ENCODE measurements at places on chromosomes 13 and 19. TPM values are rescaled to one million over a fixed set of nuclear protein-coding genes. Genes with fewer than 3 reads are reported as not detected.

The SLC25A41 gene
- not detected for total RNA-seq

The KLC3 gene
- total RNA-seq: not detected

The ANKLE1 gene
- total RNA-seq: not detected

The NANOS3 gene
- not detected for total RNA-seq

The FXYD1 gene
- total RNA-seq: 65.8 TPM

The MTUS2 gene
- total RNA-seq: 26.4 TPM

The SLITRK5 gene
- 0.56 TPM for total RNA-seq

DNA sequence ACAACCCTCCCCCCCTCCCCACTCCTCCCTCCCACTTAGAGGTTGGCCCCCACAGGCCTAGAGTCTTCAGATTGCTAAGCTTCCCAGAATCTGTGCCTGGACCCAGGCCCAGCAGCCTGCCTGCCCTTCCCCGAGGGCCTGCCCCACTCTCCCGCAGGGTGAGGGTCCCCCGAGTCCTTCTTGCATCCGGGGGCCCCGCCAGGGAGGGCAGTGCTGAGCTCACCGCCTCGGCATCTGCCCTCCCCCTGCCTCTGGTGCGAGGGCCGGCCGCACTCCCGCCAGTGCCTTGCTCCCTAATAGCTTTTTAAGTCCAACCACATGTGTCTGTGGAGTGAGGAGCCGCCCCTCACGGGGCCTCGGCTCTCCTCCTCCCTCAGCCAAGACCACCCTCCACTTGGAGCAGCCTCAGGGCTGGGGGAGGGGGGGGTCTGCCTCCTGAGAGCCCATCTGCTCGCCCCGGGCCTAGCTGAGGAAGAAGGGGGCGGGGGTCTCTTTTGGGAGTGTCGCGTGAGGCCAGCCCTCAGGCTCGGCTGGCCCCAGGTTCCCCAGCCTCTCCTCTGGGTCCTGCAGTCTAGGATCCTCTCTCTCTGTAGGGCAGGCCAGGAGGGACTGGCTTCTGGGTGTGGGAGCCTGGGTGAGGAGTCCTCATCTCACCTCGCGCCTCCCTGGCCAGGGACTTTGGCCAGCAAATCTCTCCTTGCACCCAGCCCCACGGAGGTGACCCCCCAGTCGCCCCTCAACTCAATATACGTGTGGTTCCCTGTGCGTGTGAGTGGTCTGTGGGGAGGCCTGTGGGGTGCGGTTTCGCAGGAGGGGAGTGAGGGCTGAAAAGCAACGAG is 47.2 kb downstream of the LYL1 start:
- peak; percentile 55 for DNase-seq

DNA sequence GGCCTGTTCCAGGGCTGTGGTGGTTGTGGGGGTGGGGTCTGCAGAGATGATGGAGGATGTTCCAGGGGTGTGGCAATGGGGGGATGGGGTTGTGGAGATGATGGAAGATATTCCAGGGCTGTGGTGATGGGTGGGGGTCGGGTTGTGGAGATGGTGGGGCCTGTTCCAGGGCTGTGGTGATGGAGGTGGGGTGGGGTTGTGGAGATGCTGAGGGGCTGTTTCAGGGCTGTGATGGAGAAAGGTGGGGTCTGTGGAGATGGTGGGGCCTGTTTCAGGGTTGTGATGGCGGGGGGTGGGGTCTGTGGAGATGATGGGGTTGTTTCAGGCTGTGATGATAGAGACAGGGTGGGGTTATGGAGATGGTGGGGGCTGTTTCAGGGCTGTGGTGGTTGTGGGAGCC is 62.0 kb downstream of the TEX29 start:
- no peak for DNase-seq

DNA sequence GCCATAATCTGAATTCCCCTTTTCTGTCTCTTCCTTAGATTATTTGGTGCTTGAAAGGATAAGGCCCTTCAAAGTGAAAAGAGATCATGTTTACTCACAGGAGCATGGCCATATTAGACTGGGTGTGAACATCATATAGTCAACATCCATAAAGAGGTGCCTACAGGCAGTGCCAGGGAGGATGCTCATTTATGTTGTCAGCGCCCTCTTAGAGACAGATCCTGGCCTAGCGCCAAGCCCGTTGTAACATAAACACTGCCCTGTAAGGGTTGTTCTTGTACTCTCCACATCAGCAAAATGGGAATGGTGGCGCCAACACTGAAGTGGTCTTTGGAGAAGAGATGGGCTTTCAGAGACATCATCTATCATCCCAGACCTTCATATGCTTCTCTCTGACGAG is 16.1 kb downstream of the PCDH8 start:
- DNase-seq: no peak

GRCh38 chr13:97220151-97220900 is 1.8 kb upstream of the MBNL2 start:
- no peak for DNase-seq

DNA sequence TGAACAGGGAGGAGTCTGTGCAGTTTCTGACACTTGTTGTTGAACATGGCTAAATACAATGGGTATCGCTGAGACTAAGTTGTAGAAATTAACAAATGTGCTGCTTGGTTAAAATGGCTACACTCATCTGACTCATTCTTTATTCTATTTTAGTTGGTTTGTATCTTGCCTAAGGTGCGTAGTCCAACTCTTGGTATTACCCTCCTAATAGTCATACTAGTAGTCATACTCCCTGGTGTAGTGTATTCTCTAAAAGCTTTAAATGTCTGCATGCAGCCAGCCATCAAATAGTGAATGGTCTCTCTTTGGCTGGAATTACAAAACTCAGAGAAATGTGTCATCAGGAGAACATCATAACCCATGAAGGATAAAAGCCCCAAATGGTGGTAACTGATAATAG is 16.1 kb downstream of the CEACAM6 start:
- no peak for DNase-seq

DNA sequence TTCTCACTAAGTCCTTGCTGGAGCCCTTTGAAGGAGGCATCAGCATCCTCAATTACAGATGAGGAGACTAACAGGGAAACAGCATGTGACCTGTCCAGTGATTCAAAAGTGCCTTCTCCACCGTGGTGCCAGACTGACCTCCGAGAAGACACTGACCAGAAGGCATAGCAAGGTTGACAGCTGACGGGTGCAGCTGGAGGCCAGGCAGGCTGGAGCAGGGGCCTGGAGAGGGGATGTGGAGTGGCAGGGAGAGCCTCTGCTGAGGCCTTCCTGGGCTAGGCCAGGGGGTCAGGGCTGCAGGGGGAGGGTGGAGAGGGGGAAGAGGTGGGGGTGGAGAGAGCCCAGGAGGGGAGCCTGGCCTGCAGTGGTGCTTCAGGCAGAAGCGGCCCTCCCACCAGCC is 66.3 kb downstream of the KCTD15 start:
- DNase-seq: no peak

GRCh38 chr13:50910485-50910805 is 854 bp downstream of the RNASEH2B start:
- DNase-seq: no peak

GRCh38 chr13:94218537-94218936 is 260.9 kb downstream of the DCT start:
- DNase-seq: no peak

GRCh38 chr19:23310729-23311211 is 60.6 kb upstream of the ZNF724 start:
- DNase-seq: no peak

DNA sequence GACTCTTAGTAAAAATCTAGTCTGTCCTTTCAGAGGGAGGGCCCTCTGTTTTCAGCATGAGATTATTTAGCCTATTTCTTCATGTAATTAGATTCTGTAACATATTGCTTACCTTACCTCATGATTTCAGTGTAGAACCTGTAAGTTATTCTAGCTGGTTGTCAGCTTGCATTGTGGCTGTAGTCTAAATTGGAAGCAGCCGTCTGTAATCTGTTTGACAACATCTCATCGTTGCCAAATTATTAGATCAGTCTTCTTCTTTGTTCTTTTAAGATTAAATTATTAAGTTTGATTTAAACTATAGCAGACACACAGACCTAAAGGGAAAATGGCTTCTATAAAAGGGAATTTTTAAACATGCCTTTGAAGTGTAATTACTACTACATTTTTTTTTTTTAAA is 34.8 kb downstream of the SLAIN1 start:
- no peak for DNase-seq

- no peak for DNase-seq
These were observed 35.4 kb upstream of the MAP3K10 start for GRCh38 chr19:40155749-40156265.

GRCh38 chr13:74562381-74562780 is 428.2 kb upstream of the KLF12 start:
- no peak for DNase-seq

- DNase-seq: no peak
These were observed 14.0 kb upstream of the CRTC1 start for GRCh38 chr19:18669524-18669817.

DNA sequence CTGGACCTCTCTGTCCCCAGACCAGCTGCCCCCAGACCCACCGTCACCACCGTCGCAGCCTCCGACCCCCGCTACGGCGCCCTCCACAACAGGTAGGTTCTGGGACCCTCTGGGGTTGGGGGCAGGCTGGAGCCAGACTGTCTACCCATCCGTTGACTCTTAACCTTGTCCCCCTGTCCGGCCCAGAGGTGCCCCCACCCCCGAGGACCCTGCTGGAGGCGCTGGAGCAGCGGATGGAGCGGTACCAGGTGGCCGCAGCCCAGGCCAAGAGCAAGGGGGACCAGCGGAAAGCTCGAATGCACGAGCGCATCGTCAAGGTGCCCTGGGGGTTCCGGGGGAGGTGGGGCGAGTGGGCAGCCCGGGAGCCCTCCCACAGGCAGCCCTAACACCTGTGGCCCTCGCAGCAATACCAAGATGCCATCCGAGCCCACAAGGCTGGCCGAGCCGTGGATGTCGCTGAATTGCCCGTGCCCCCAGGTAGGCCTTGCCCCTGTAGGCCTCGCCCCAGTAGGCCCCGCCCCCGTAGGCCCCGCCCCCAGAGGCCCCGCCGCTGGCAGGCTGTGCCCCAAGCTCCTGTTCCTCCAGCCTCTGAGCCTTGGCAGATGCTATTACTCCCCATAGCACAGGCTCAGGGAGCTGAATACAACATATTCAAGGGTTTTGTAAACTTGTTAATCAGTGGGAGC is 12.9 kb downstream of the CC2D1A start:
- DNase-seq: no peak

GRCh38 chr19:19403373-19403901 is 2.0 kb upstream of the GATAD2A start:
- DNase-seq: no peak

DNA sequence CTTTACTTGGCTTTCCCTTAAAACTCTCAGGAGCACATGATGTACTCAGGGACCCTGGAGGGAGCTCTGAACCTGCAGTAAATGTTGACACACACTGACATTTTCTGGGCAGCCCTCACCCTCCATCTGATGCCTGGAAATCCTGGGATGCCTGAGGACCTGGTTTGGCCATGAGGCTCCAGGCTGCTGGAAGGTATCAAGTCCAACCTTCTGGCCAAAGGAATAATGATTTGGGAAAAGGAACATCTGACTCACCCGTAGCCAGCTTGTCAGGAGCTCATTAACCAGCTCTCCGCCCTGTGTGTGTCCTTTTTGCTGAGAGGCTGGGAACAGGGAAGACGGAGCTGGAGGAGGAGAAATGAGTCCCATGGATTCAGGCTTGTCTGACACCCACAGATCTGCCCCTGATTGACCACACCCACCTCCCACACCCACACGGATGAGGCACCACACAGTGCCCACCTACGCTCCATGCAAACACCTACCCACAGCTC is 10.3 kb downstream of the ZNF558 start:
- no peak for DNase-seq

Data from thoracic aorta (tissue), 2 donors.